Calu3 (cell line): ENCODE measurements at places on chromosomes 7 and 10. TPM values are rescaled to one million over a fixed set of nuclear protein-coding genes. Genes with fewer than 3 reads are reported as not detected.

DNA sequence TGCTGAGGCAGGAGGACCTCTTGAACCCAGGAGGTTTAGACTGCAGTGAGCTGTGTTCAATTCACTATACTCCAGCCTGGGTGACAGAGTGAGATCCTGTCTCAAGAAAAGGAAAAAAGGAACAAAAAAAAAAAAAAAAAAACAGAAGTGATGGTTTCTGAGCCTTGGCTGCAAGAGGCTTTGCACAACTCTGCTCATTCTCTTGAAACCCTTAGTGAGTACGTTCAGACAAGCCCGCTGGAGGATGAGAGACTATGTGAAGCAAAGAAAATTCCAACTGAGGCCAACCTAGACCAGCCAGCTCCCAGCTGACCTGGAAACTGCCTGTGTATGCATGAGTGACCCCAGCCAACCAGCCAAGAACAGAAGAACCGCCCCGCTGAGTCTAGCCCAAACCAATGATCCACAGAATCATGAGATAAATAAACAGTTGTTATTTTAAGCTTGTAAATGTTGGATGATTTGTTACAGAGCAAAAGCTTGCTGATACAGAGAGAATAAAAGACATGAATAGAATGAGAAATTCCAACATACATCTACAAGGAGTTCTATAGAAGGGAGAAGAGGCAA, 50.6 kb upstream of the FZD9 start:
- H3K36me3 ChIP-seq, result no peaks in the 10 kb centered on the region
- H3K27me3 ChIP-seq, result peaks cover 13% of the 10 kb centered on the region
- H3K27ac ChIP-seq, result no peak overlapping the region
- H3K4me3 ChIP-seq, result no peak overlapping the region
- no peak for DNase-seq
- H3K4me1 ChIP-seq, result no peaks in the 10 kb centered on the region

- H3K27ac ChIP-seq, result peak overlapping the region; percentile 98
- peaks cover 82% of the 10 kb centered on the region for H3K36me3 ChIP-seq
- H3K27me3 ChIP-seq, result no peaks in the 10 kb centered on the region
- no peak for DNase-seq
These were observed 1.9 kb downstream of the NAMPT start for GRCh38 chr7:106282852-106283251.

GRCh38 chr10:111820471-111820870, 363.1 kb downstream of the GPAM start:
- DNase-seq, result no peak
- no peaks in the 10 kb centered on the region for H3K4me1 ChIP-seq
- no peak overlapping the region for H3K27ac ChIP-seq
- no peak overlapping the region for H3K4me3 ChIP-seq
- no peaks in the 10 kb centered on the region for H3K36me3 ChIP-seq
- no peaks in the 10 kb centered on the region for H3K27me3 ChIP-seq

- peak overlapping the region; percentile 0 for H3K4me3 ChIP-seq
- no peaks in the 10 kb centered on the region for H3K27me3 ChIP-seq
- H3K36me3 ChIP-seq, result no peaks in the 10 kb centered on the region
These were observed 373.1 kb downstream of the THSD7A start for GRCh38 chr7:11458736-11459483.

GRCh38 chr10:105288026-105288425, 646.9 kb downstream of the SORCS3 start:
- no peaks in the 10 kb centered on the region for H3K27me3 ChIP-seq
- no peaks in the 10 kb centered on the region for H3K4me1 ChIP-seq
- no peak for DNase-seq
- H3K27ac ChIP-seq, result no peak overlapping the region

- H3K27ac ChIP-seq, result no peak overlapping the region
- no peak overlapping the region for H3K4me3 ChIP-seq
- no peak for DNase-seq
- H3K4me1 ChIP-seq, result peaks cover 14% of the 10 kb centered on the region
These were observed 20.1 kb downstream of the AFAP1L2 start for GRCh38 chr10:114384181-114384580.

- no peak overlapping the region for H3K27ac ChIP-seq
- no peak for DNase-seq
- H3K36me3 ChIP-seq, result no peaks in the 10 kb centered on the region
These were observed 125.4 kb upstream of the SORCS3 start for GRCh38 chr10:104515678-104516199.

The ARHGEF35 gene
- 11.8 and 13.7 TPM in 2 replicates for total RNA-seq

The AKR1C4 gene
- 0.40 and 0.76 TPM in 2 replicates for total RNA-seq

The ANXA8L1 gene
- 0.56 and 0.57 TPM in 2 replicates for total RNA-seq

The RAB11FIP2 gene
- 11.0 and 12.6 TPM in 2 replicates for total RNA-seq

The CLEC2L gene
- total RNA-seq, result not detected in 2 replicates

The SERPINE1 gene
- total RNA-seq, result 1.1 and 1.8 TPM in 2 replicates

The ASB10 gene
- not detected in 2 replicates for total RNA-seq
